ENCODE measurements at places on chromosomes 3 and 15.

DNA sequence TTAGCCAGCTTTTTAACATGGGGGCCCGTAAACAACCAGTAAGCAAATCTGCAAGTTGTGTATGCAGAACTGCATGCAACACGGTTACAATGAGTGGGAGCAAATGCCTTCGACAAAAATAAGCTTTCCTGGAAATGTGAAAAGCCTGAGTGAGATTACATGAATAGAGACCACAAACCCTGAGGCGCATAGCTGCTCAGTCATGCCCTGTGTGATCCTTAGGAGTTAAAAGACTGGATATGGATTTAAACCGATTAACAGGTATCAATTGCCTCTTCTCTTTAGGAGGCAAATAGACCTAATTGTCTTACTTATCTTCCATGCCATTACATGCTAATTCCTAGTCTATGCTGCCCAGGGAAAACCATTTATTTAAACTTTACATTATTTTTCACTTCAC lies 810.3 kb downstream of the ROBO1 start:
- no peak for DNase-seq

DNA sequence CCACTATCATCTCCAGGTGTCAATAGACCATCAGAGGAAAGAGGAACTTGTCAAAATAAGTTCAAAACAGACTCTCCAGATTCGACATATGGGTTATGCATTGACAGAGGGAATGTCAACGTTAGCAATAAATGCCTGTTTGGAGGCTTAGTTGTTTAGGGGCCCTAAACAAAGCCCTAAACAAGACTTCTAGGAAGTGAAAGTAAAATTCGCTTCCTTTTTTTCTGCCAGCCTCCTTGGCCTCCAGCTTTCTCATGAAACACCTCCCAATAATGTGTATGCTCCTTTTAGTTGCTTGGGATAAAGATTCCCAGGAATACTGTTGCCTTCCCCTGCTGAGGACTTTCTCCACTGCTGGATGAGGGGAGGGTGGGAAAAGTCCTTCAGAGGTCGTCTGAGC lies 70.9 kb upstream of the ARNT2 start:
- DNase-seq: no peak

DNA sequence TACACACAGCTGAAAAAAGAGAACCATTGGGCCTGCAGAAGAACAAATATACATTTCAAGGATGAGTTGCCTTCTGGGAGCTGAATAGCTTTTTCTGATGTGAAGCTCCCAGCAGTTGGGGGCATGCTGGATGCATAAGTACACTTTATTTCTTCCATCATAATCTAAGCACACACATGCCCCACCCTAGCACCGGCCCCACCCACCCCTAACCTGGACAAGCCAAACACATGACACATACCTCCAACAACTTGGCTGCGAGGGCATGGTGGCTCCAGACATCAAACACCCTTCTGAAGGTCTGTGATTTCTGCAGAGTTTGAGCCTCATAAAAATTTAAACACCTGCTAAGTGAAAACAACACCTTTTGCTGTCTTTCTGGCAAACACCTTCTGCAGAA lies 307.2 kb upstream of the TRIM42 start:
- no peak for DNase-seq

GRCh38 chr15:78225783-78226541 lies 8.4 kb downstream of the ACSBG1 start:
- no peak for DNase-seq

DNA sequence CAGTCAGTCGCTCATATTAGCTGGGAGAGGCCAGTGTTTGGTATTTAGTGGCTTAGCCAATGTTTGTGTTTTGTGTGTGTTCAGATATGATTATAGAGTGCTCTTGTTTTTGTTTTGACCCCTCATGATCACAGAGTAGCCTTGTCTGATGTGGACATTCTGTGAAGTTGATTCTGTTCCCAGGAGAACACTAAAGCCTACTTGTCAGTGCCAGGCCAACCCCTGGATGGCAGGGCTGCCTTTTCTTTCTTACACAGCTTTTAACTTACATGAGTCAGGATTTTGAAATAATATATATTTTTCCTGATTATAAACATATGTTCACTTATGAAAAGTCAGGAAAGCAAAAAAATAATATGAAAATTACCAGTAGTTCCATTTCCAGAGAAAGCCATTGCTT lies 11.9 kb downstream of the CFAP161 start:
- no peak for DNase-seq

GRCh38 chr15:54026891-54027290 lies 48.6 kb downstream of the UNC13C start:
- DNase-seq: no peak

DNA sequence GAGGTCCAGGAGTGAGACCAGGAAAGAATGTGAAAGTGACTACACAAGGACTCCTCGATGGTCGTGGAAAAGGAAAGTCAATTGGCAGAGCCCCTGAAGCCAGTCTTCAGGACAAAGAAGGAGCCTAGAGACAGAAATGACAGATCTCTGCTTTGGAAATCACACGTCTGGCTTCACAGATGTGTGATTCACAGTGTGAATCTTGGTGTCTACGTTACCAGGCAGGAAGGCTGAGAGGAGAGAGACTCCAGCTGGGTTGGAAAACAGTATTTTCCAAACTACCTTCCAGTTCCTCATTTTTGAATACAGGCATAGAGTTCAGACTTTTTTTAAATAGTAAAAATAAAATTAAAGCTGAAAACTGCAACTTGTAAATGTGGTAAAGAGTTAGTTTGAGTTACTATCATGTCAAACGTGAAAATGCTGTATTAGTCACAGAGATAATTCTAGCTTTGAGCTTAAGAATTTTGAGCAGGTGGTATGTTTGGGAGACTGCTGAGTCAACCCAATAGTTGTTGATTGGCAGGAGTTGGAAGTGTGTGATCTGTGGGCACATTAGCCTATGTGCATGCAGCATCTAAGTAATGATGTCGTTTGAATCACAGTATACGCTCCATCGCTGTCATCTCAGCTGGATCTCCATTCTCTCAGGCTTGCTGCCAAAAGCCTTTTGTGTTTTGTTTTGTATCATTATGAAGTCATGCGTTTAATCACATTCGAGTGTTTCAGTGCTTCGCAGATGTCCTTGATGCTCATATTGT lies 6.0 kb downstream of the CCR2 start:
- no peak for DNase-seq

- DNase-seq: no peak
Observed at GRCh38 chr3:147298511-147298982, 107.8 kb downstream of the ZIC4 start.

- DNase-seq: no peak
Observed at GRCh38 chr3:171778493-171778892, 31.8 kb downstream of the PLD1 start.

DNA sequence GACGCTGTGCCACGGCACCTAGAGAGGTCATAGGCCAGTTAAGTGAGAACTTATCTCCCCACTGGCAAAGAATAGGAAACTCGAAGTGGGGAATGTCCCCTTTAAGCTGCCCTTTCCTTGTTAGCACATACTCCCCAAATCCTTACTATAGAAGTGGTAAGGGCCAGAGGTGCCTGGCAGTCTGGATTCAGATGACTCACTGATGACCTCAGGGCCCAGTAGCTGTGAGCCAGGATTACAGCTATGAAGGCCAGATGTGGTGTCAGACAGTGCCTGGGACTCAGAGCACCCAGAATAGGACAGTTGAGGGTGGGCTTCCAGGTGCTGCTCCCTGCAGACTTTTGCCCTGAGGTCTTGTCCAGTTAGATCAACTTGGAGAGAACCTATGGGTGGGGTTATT lies 37.7 kb downstream of the PDIA5 start:
- no peak for DNase-seq

DNA sequence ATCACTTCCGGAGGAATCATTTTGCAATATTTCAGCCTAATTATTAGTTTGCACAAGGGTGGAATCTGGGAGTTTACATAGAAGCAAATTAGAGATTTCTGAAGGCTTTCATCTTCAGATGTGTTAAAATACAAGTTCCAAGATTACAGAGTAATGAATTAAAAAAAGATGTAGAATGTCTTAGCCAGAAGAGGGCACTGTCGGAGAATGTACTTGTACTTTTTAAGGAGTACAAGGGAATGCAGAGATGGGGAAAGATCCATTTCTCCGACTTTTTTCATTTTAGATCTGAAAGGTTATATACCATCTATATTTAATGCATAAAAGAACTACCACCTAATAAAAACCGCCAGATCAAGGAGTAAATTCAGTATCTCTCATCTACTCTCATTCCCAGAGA lies 43.1 kb upstream of the WDR5B start:
- no peak for DNase-seq

DNA sequence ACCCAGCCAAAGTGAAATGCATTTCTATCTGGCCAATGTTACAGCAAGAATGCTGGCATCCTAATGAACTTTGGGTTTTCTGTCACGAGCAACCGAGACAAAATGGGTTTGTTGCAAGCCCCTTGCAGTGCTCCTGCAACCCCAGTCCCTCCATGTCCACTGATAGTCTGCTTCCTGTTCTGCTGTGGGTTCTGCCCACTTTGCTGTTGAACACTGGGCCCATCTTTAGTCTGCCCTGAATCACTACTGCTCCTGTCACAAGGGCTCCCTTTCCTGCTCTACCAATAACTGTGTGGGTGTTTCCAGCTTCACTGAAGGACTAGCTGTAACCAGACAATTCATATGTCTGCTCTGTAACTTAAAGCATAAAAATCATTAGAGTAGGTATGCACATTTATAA lies 12.7 kb upstream of the OXSR1 start:
- no peak for DNase-seq

DNA sequence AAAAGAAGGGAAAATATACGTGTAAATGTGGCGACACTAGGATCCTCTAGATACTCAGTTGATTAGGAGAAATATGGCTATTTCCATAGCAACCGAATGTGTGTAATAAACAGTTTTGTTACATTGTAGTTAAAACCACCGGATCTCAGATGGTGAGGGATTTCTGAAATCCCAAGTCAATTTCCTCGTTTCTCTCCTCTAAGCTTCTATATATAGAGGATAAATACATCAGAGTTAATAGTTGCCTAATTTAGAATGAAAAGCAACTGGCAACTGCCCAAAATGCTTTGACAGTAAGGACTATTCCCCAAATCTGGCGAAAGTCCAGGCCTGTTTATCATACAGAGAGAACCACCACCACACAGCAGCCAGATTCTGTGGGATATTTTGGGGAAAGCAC lies 112.6 kb downstream of the GABRB3 start:
- DNase-seq: no peak

- DNase-seq: no peak
Observed at GRCh38 chr3:123768480-123769355, 115.4 kb downstream of the MYLK start.

DNA sequence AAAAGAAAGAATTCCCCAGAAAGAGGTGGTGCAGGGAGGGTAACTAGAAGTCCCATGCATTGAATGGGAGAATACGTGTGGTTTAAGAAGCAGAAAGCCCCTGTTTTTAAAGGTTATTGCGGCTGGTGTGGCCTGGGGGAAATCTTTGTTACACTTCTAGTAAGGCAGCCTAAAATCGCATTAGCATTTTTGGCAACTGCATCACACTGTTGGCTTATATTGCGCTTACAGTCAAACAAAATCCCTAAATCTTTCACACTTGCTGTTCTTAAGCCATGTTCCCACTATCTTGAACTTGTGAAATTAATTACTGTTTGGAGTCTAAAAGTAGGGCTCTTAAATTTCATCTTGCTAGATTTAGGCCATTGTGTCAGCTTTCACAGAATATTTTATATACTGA lies 66.0 kb upstream of the GOLIM4 start:
- no peak for DNase-seq

DNA sequence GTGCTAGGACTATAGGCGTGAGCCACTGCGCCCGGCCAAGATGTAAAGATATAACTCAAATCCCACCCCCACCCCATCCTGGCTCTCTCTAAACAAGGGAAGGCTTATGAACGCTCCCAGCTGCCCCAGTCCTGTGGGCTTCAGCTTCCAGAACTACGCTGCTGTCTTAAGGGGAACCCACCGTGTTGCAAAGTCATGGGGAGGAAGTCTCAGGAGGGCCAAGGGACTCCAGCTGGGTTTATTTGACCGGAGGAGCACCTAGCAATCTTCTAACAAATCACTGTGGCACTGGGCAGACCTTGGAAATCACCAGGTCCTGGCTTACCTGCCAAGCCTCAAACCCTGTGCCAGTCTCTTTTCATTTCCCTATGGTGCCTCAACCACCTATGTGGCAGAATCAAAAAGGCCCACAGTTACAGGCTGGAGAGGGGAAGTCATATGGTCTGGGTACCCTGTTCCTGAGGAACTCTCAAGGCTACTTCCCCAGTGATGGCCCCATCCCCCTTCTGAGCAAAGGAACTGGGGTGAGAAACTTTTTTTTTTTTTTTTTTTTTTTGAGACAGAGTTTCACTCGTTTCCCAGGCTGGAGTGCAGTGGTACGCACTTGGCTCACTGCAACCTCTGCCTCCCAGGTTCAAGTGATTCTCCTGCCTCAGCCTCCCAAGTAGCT lies 83.4 kb downstream of the RBPMS2 start:
- DNase-seq: no peak

DNA sequence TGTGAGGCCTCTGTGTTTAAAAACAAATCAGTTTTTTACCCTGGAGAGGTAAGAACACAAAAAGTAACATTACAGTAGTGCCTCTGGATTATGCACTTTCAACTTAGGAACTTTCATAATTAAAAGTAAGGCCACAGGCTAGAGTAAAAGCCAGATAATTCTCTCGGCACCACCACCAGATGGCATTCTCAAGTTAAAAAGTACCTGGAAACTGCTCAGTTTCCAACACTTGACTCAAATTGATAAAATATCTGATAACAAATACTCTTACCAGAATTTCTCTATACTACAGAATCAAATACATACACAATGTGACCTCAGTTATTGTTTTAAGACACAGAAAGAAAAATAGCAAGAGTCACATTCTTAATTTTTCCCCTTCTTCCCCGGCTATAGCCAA lies 19.9 kb downstream of the SPICE1 start:
- DNase-seq: no peak
